ENCODE measurements at places on chromosomes 16 and 17. TPM values are rescaled to one million over a fixed set of nuclear protein-coding genes. Genes with fewer than 3 reads are reported as not detected.

TBC1D3 gene
- not detected for total RNA-seq

TNP2 gene
- not detected for total RNA-seq

GCGR gene
- total RNA-seq, result not detected

KRT12 gene
- total RNA-seq, result not detected

CCDC144A gene
- total RNA-seq, result 10.9 TPM

GAST gene
- total RNA-seq, result not detected

SRL gene
- 4.1 TPM for total RNA-seq

CHD9NB gene
- total RNA-seq, result 1.0 TPM

TPSD1 gene
- total RNA-seq, result 4.1 TPM

HBQ1 gene
- total RNA-seq, result 0.48 TPM

KRTAP9-8 gene
- not detected for total RNA-seq

ITPRIPL2 gene
- total RNA-seq, result 68.1 TPM

G6PC1 gene
- not detected for total RNA-seq

BIRC5 gene
- total RNA-seq, result 1.7 TPM

TEKT3 gene
- total RNA-seq, result 3.9 TPM

KRT17 gene
- total RNA-seq, result 5.1 TPM

NT5M gene
- total RNA-seq, result 2.8 TPM

TMEM88 gene
- total RNA-seq, result 17.5 TPM

NLRC3 gene
- 1.0 TPM for total RNA-seq

DCAKD gene
- 17.9 TPM for total RNA-seq

DHRS11 gene
- total RNA-seq, result 5.4 TPM

RAP1GAP2 gene
- total RNA-seq, result 6.0 TPM

APOBR gene
- total RNA-seq, result 2.7 TPM

TVP23C gene
- total RNA-seq, result 14.0 TPM

GUCY2D gene
- total RNA-seq, result not detected

PDF gene
- total RNA-seq, result 6.9 TPM

CEP95 gene
- total RNA-seq, result 33.0 TPM

RNF222 gene
- total RNA-seq, result not detected

BCAR1 gene
- 48.7 TPM for total RNA-seq

CDRT15 gene
- not detected for total RNA-seq

DNASE1L2 gene
- not detected for total RNA-seq

SLC47A2 gene
- not detected for total RNA-seq

SHPK gene
- 13.3 TPM for total RNA-seq

CDH11 gene
- 64.4 TPM for total RNA-seq

TBC1D3G gene
- total RNA-seq, result not detected

MAP3K3 gene
- 39.8 TPM for total RNA-seq

DNAAF8 gene
- 0.32 TPM for total RNA-seq

MYH1 gene
- not detected for total RNA-seq

BEAN1 gene
- total RNA-seq, result 0.48 TPM

CEMP1 gene
- total RNA-seq, result not detected

IRX3 gene
- 4.4 TPM for total RNA-seq

COL1A1 gene
- 456 TPM for total RNA-seq

RRAD gene
- 11.6 TPM for total RNA-seq

ABCA10 gene
- 11.2 TPM for total RNA-seq

FOXL1 gene
- total RNA-seq, result 8.9 TPM

COX10 gene
- 16.2 TPM for total RNA-seq

CAVIN1 gene
- total RNA-seq, result 737 TPM

CRISPLD2 gene
- total RNA-seq, result 311 TPM

PRSS53 gene
- total RNA-seq, result 1.5 TPM

CCDC40 gene
- total RNA-seq, result 6.2 TPM

TP53TG3 gene
- total RNA-seq, result not detected

CCDC92B gene
- total RNA-seq, result 0.23 TPM

HOXB1 gene
- total RNA-seq, result not detected

GPR139 gene
- total RNA-seq, result not detected

ZP2 gene
- total RNA-seq, result not detected

WDR81 gene
- total RNA-seq, result 30.8 TPM

SGCA gene
- total RNA-seq, result 99.0 TPM

MBTPS1 gene
- 61.9 TPM for total RNA-seq
